ENCODE measurements at places on chromosomes 2 and 18.

- DNase-seq, result no peak
Measured at GRCh38 chr2:166375195-166375735, 479 bp downstream of the SCN9A start.

DNA sequence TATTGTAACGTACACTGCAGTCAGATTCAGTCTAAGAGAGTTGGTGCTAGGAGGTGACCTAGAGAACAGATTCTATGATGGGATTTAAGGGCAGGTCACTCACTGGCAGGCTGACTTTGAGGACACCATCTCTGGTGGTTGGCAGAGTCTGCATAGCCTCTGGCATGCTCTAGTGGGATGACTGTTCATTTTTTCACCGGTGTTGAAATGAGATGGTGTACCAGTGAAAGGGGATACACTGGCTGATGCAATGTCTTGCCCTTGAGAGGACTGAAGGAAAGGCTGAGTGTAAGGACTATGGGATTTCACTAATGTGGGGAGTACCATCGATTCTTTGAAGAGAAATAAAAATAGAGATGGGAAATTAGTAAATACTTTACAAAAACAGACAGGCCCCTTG lies 186.9 kb upstream of the PIEZO2 start:
- no peak for DNase-seq

GRCh38 chr2:196551014-196551413 lies 88.5 kb upstream of the CCDC150 start:
- DNase-seq, result no peak

DNA sequence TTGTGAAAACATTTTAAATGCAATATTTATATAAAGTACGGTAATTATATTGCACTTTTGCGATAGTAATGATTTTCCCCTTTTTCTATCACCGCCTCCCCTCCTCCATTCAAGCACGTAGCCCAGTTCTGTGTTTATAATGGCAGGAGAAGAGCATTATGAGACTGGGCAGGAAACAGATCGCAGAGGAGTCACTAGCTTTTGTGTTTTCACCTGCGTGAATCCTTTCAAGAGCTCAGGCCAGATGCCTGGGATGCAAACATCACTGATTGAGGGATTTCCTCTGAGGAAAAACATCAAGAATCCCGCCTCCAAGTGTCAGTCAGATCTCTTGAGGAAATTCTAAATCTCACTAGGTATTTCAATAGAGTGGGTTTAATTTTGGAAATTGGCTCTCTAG lies 178.4 kb upstream of the FN1 start:
- DNase-seq, result no peak

DNA sequence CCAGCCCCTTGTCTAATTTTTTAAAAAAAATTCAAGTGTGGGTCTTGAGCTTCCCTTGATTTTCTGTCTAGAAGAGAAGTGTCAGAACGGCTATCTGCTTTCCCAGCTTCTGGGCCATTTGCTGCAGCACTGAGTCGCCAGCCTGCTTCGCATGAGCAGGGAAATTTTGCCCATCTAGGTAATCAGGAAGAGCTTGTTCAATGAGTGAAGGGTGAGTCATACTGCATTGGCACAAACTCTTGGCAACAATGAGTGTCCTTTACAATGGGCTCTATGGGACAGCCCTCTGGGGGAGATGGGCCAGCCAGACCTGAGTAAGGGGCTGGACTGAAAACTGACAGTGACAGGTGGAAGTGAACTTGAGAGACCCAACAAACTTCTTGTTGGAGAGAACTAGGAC lies 2.4 kb upstream of the RNF144A start:
- DNase-seq, result peak; percentile 44

DNA sequence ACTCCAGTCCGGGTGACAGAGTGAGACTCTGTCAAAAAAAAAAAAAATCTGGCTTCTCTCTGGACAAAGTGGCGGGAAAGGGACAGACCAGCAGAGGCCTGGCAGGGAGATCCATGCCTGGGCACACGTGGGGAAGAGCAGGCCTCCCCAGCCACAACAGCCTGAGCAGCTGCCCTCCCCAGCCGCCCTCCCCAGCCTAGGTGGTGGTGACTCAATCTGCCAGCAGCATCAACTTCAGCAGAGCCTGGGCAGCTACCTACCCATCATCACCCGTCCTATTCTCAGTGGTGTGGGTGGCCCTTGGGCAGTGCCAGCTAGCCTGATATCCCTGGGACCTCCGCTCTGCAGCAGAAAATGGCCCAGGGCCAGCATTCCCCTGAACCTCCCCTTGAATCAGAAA lies 612.4 kb downstream of the FBXO15 start:
- no peak for DNase-seq

DNA sequence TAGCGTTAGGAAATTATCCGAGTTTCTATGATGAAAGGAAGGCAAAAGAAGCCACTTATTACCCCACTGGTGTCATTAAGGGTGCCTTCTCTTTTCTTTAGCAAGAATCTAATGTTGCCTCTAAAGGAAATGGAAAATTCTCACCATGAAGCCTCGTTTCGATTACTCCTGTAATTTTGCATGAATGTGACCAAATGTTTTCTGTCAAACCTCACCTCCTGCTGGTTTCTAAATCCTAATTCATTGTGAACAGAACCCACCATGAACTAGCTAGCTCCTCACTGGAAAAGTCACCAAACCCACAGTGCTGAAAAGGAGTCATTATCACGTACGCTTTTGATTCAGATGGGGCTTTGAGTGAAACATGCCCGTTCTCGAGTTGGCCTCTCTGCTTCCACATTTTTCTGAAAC lies 119.9 kb downstream of the COPS8 start:
- DNase-seq, result no peak

GRCh38 chr2:222797871-222798270 lies 63.0 kb upstream of the ACSL3 start:
- DNase-seq, result peak; percentile 97

DNA sequence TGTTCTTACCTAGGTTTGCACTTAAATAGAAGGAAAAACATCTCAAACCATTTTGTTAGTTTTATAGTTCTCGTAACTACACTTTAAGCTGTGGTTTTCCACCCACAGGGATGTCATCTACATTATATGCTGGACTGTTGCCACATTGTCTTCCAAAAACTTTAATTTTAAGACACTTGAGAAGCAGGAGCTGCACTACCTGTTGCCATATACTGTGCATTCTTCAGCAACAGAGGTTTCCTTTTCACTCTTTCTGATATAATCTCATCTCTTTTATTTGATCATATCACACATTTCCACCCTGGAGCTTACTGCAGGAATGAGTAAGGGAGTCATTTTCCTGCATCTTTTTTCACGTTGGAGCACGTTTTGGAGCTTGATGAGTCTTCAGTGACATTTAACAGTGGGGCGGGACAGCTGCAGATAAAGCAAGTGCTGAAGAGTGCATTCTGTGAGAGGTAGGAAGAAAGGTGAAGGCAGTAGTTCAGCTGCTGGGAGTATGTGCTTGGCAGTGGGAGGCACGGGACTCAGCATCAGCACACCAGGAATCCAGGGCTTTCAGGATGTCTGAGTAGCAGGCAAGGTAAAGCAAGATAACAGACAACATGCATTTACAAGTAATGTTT lies 3.8 kb downstream of the LIMS1 start:
- no peak for DNase-seq

GRCh38 chr18:55290898-55291297 lies 297.1 kb downstream of the TCF4 start:
- DNase-seq, result no peak

DNA sequence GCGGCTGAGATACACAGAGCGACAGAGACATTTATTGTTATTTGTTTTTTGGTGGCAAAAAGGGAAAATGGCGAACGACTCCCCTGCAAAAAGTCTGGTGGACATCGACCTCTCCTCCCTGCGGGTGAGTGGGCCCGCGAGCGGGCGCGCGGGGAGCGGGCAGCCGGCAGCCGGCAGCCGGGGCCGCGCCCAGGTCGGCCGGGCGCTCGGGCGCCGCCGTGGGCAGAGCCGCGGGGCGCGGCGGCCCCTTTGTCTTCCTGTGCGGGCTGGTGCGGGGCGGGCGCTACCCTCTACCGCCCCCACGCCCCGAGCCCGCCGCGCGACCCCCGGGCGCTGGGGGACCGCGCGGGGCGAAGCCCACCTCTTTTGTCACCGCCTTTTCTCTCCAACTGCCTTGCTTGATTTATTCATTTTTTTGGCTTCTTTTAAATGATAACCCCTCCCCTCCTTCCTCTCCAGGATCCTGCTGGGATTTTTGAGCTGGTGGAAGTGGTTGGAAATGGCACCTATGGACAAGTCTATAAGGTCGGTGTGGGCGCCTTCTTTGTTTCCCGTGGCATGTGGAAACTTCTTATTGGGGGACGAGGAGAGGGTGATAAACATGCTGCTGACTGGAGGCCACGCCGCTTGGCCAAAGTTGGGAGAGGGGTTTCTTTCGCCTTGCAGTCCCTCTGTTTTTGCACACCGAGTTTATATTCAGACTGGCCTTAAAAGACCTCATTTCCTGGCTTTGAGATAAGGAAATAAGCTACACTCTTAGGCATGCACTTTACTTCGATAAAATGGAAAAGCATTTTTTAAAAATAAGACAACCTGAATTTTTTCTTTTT lies 722 bp downstream of the MAP4K4 start:
- DNase-seq, result peak; percentile 72

DNA sequence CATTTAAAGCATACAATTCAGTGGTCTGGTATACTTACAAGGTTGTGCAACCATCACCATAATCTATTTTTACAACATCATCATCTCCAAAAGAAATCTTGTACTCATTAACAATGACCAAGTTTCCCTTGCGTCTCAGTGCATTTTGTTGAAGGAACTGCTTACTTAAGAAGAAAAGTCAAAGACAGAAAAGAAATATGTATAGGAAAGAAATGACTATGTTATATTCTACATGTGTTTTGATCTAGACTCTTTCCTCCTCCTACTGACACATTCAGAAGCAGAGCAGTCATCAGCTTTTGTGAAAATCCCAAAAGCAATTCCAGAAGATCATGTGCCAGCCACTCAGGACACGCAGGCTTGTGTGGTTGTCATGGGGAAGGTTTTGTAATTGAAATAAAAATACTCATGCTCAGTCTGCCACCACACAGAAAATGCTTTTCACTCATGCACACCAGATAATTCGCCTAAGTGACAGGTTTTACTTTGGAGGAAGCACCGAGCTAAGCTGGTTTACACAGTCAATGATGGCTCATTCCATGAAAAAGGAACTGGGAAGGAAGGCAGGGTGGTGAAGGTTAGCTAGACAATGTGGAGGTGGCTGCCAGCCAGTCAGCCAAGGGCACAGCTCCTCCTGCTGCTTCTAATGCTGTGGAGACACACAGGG lies 158.5 kb upstream of the REV1 start:
- DNase-seq, result peak; percentile 63

- no peak for DNase-seq
Measured at GRCh38 chr18:58967751-58968254, 103.1 kb downstream of the ZNF532 start.

- no peak for DNase-seq
Measured at GRCh38 chr2:10232096-10232815, 70.4 kb upstream of the HPCAL1 start.

DNA sequence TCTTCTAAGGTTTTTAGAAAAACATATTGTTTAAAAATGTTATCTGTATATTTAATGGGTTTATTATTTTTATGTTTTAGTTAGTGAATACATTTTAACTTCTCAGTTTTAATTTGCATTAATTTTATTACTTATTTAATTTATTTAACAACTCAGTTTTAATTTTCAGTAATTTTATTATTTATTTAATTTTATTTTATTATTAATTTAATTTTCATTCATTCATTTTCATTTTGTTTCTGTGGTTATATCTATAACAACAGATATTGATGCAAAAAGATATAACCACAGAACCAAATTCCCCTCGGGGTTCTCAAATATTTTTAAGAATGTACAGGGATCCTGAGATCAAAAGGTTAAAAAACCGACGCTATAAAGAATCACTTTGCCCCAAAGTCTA lies 23.0 kb downstream of the FAM237A start:
- DNase-seq, result no peak

DNA sequence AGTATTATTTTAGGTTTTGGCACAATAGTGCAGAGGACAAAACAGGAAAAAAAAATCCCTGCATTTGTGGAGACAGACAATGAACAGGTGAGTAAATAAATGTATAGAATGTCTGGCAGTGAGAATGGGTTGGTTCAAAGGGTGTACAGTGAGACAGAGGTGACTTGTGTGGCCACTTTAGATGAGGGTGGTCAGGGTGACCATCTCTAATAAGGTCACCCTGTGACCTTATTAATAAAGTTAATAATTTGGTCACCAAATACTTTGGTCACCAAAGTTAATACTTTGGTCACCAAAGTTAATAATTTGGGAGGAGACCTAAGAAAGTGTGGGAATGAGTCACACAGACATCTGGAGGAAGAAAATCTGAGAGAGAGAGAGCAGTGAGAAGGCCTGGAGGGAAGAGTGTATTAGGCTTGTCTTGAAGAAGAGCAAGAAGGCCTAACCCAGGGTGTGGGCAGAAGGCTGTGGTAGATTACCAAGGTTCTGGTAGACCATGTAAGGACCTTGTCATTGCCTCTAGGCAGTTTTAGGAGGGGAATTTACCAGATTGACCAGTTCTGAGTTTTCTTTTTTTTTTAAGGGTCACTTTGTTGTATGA lies 1368.4 kb upstream of the CELF4 start:
- DNase-seq, result no peak

GRCh38 chr18:13409997-13410396 lies 191.4 kb downstream of the LDLRAD4 start:
- no peak for DNase-seq

DNA sequence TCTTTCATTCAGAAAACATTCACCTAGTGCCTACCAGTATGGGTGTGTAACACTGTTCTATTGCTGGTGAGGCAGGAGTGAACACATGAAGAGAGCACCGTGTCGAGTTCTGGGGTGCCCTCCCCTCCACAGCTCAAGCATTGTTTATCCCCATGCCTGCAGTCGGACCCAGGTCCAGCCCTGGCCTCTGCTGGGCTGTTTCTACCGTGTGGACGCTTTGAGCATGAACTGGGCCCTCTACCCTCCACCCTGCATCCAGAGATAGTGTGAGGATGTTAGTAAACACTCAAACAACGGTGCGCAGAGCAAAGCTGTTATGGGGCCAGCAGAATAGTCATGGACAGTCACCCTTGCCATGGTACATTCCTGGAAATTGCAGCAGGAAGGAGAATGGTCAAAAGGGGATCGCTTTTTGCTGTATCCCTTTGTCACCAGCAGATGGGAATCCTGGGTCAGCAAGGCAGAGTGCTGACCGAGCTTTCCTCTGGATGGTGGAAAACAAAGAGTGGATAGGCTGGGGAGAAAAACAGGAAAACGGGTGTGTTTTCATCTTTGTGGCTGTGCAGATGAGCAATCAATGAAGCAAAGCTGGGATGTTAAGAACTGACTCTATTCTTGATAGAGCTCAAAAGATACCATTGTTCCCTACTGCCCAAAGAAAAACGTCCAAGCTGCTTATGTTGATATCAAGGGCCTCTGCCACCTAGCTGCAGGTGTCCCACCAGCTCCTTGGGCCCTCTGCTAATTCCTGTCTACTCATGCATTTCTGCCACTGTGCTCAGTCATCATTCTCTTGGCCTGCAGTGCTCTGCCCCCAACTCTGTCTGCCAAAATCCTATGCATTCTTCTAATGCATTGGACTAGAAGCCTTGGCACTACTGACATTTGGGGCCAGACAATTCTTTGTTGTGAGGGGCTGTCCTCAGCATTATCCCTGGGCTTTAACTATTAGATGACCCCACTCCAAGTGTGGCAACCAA lies 38.7 kb downstream of the REEP1 start:
- peak; percentile 24 for DNase-seq

GRCh38 chr2:238726670-238727584 lies 121.0 kb upstream of the TWIST2 start:
- DNase-seq, result no peak

GRCh38 chr2:31886700-31887099 lies 124.1 kb downstream of the MEMO1 start:
- no peak for DNase-seq

- DNase-seq, result no peak
Measured at GRCh38 chr2:196915507-196916189, 10.9 kb downstream of the PGAP1 start.

GRCh38 chr2:223815186-223815883 lies 22.0 kb downstream of the AP1S3 start:
- DNase-seq, result peak; percentile 74
